Psoas muscle (tissue), 8 donors: ENCODE measurements at places on chromosomes 12 and 14. TPM values are rescaled to one million over a fixed set of nuclear protein-coding genes. Genes with fewer than 3 reads are reported as not detected.
A peak's percentile ranks its signal among the peaks of the same experiment; 100 is the strongest.

The CCDC177 gene
- not detected for total RNA-seq

The PXN gene
- 122 TPM for total RNA-seq

The OAS2 gene
- 2.1 TPM for total RNA-seq

The KRT5 gene
- 0.61 TPM for total RNA-seq

The VDR gene
- 6.1 TPM for total RNA-seq

The GSKIP gene
- 6.9 TPM for total RNA-seq

The TMEM120B gene
- total RNA-seq: 21.2 TPM

The KRT75 gene
- not detected for total RNA-seq

DNA sequence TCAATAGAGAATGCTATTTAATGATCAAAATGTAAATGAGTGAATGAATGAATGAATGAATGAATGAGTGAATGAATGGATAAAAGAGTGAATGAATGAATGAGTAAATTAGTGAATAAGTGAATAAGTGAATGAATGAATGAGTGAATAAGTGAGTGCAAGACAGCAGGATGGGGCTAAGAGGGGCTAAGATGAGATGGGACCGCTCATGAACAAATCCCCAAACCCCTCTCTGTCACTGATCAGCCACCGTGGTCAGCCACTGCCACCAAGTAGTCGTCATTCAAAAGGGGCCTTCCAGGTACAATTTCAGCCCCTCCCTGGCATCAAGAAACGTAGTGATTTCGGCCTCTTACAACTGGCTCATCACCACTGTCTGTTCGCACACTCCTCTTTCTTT, 79.2 kb downstream of the BCL11B start:
- DNase-seq: no peak

DNA sequence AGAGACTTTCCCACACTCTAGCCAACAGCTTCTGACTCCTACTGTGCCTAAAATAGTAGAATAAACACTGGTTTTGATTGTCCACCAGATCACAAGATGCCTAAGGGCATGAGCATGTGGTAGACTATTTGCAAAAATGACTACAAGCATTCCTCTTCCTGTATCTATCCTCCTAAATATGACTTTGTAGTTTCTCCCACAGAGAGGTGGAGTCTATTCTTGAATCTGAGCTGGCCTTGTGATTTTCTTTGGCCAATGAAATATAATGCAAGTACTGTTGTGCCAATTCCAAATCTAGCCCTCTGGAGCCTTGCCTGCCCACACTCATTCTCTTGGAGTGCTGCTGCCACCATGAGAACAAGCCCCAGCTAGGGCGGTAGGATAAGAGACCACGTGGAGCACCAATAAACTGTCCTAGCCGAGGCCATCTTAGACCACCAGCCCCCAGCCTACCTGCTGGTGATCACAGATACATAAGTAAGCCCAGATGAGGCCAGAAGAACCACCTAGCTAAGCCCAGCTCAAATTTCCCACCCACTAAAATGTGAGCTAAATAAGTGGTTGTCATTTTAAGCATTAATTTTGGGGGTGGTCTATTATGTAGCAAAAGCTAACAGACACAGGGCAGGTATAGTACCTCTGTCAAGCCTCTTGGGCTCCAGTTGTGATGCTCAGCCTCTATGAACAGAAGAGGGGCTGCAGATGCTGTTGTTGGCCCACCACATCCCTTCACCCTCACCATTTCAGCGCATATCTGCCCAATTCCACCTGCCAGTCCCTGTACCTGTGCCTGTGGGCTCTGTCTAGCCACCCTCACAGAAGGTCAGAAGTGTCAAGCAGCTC, 17.9 kb downstream of the ZFP36L1 start:
- peak; percentile 34 for DNase-seq

GRCh38 chr12:10771132-10771733, 31.2 kb downstream of the TAS2R7 start:
- DNase-seq: no peak

- no peak for DNase-seq
Observed at GRCh38 chr14:101008631-101009336, 105.3 kb upstream of the RTL1 start.

- no peak for DNase-seq
Observed at GRCh38 chr14:64983439-64984310, 3.0 kb upstream of the FNTB start.

- no peak for DNase-seq
Observed at GRCh38 chr12:55972042-55972441, 1.8 kb upstream of the RAB5B start.

DNA sequence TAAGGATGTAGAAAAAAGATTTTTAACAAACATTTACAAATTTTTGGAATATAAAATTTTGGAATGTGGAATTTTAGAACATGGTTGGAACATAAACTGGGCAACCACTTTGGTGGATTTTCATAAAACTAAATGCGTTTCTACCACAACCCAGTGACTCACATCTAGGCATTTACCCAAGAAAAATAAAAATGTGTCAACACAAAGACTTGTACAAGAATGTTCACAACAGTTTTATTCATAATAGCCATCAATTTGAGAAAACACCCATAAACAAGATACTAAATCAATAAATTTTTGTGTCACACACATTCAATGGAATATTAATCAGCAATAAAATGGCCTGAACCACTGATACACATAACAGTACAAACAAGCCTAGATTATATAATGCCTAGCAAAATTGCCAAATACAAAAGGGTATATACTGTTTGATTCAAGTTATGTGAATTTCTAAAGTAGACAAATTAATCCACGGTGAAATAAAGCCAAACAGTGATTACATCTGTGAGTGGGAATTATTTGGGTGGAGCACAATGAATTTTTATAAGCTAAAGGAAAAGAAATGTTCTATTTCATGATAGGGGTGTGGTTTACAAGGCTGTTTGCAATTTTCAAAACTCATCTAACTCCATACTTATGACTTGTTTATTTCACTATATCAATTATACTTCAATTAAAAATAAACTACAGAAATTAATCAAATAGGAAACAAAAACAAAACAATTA, 415.2 kb upstream of the OR4E1 start:
- DNase-seq: no peak

- no peak for DNase-seq
Observed at GRCh38 chr12:127964717-127965116, 302.3 kb upstream of the TMEM132C start.

- DNase-seq: peak; percentile 51
Observed at GRCh38 chr14:85533023-85533860, 3.3 kb downstream of the FLRT2 start.

GRCh38 chr12:3158851-3159465, 81.8 kb downstream of the TSPAN9 start:
- DNase-seq: no peak

DNA sequence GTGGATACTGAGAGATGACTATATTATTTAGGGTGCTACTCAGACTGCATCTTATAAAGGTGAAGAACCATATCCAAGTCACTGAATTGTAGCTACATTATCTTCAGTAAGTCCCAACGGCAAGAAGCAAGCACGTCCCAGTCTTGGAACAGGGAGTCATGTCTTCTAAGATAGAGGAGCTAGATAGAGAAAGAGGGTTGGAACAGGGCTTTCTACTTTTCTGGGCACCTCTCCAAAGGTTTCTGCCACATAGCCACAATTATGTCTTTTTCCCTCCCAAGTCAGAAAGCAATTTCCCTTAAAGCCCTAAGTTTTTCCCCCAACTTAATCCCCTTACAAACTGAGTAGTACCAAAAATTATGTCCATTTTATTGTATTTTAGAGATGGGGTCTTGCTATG, 22.4 kb downstream of the MAPK1IP1L start:
- DNase-seq: no peak

- no peak for DNase-seq
Observed at GRCh38 chr12:15116983-15117382, 104.2 kb downstream of the RERG start.

GRCh38 chr12:121797937-121798786, 4.7 kb upstream of the RHOF start:
- peak; percentile 92 for DNase-seq

DNA sequence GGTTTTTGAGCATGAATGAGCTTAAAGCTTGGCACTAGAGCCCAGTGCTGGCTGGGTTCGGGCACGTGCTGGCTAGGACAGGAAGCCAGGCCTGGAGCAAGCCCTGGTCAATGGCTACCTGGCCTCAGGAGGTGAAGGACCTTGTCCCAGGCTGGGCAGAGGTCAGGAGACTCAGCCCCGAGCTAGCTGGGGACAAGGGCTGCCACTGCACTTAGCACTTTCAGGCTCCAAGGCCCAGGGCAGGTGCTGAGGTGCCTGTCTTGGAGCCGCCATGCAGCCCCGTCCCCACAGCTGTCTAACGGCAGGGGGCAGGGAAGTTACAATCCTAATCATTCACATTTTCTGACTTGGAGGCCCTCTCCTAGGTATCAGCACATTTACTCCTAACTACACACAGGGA, 4.3 kb upstream of the AQP6 start:
- no peak for DNase-seq

DNA sequence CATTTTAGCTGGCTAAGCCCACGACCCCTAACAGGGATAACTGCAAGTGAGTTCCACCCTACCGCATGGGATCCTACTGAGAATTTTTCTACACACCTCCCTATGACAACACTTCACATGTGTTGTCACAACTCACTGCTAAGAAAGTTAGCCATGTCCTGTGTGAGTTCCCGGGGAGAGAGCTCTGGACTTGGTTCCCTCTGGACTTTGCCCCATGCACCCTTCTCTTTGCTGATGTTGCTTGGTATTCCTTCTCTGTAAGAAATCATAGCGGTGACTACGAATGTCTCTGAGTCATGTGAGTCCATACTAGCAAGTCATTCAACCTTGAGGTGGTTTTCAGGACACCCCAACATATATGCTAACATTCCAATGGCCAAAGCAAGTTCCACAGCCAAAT, 9.5 kb upstream of the CDKN3 start:
- no peak for DNase-seq

DNA sequence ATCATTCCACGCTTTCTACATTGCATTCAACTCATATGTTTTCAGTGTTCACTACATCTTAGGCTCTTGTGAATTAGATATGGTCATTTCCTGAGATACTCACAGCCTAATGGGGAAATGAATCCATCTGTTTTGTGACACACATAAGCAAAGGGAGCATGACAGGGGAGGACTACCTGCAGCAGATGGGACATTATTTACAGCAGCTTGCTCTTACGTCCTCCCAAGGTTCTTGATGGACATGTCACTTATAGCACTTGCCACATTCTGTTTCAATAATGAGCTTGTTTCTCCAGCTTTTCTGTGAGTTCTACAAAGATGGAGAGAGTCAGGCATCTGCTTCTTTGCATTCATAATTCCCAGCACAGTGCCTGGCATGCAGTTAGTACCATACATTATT, 1509.6 kb upstream of the TMEM132C start:
- no peak for DNase-seq

- DNase-seq: no peak
Observed at GRCh38 chr12:77488041-77488620, 342.6 kb upstream of the NAV3 start.

DNA sequence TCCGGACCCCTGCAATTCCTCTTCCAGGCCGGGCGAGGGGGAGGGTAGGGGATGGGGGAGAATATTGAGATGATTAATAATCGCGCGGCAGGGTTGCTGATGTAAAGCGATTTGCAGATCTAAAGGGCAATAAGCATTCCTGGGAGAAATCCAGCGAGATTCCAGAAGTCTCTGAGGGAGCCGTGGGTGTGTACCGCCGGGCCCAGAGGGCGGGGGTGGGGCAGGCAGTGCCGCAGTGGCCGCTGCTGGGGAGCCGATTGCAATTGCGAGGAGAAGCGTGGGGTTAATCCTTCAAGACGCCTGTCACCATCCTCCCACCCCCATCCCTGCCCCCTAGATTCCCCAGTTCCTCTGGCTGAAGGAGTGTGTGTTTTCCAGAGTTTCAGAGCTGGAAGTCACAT, 16.4 kb downstream of the FOS start:
- DNase-seq: peak; percentile 77

DNA sequence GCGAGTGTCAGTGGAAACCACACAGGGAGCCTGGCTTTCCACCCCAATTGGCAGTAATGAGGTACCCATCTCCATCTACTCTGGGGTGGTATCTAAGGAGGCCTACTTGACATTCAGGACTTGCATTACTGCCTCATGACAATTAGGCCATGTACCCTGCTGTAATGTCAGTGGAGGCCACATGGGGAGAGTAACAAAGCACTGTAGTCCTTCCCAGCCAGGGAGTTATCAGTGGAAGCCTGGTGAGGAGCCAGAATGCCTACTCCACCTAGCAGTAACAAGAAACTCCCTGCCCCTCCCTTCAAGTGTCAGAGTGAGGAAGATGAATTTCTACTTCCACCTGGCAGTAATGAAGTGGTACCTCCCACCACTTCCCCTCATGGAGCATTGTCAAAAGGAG, 12.5 kb downstream of the TIMM9 start:
- no peak for DNase-seq

DNA sequence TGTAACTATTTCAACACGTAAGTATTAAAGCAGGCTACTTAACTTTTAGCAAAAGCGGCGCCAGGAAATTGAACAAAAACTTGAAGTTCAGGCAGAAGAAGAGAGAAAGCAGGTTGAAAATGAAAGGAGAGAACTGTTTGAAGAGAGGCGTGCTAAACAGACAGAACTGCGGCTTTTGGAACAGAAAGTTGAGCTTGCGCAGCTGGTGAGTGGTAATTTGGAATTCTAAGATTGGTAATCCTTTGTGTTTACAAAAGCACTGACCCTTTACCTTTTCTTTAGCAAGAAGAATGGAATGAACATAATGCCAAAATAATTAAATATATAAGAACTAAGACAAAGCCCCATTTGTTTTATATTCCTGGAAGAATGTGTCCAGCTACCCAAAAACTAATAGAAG, 4.0 kb downstream of the PNN start:
- no peak for DNase-seq

- DNase-seq: no peak
Observed at GRCh38 chr14:50432131-50432530, 35.5 kb upstream of the CDKL1 start.

DNA sequence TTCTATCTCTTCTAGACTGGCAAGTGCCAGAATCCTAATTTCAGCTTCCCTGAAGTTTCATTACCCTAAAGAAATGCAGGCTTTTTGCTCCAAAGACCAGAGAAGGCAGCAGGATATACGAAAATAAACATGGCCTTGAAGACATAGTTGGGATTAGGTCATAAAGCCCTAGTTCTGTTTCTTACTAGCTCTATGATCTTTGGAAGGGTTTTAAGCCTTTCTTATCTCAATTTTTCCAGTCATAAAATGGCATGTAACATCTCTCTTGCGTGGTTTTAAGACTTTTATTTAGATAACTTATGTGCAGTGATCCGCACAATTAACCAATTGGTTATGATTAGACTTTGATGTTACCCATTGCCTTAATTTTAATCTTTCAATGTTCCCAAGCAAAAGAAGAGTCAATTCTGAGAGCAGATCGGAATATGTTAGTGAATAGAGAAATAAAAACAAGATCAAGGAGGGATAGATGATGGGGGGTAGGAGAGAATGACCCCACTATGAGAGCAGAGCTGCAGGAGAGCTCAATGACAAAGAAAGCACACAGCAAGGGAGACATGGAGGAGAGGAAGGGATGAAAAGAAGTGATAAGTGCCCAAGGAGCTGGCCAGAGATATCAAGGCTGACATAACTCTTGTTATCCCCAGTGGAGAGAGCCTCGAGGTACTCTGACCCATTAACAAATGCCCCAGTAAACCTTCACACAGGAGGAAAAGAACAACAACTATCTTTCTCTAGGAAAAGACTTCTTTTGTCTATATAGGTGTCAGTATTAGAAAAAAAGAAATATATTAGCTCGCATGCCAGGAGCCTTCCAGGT, 53.0 kb upstream of the ANP32D start:
- no peak for DNase-seq
